ENCODE measurements at places on chromosomes 7 and 10. TPM values are rescaled to one million over a fixed set of nuclear protein-coding genes. Genes with fewer than 3 reads are reported as not detected.

DNA sequence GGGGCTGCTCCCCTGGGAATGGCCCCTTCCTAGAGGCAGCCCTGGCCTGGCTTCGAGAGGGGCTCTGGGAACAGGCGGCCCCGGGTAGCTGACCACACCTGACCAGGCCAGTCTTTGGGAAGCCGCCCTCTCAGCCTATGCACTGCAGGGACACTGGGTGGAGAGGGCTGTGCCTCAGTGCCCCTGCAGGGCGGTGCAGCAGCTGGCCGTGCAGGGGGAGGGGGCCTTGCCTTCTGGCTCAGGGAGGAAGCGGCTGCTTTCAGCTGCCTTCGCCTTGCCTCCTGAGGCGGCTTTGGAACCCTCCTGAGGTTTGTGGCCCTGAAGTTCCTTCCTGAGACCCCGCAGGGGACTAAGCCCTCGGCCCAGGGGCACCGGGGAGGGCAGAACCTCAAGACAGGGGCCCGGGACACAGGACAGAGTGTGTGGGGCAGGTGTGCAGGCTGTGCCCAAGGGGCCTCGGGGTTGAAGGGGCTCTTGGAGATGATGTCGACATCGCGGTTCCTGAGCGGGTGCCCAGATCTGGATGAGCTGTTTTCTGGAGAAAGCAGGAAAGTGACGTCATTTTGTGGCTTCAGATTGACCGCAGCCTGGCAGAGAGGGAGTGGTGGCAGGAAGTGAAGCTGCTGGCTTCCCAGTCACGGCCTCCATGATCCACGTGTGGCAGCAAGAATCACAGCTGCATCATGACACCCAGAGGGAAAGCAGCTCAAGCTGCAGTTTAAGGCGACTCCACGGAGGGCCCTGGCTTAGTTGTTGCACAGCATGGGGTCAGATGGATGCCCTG, 17.7 kb downstream of the ADAM8 start:
- no peak overlapping the region for H3K4me3 ChIP-seq
- H3K4me1 ChIP-seq: peaks cover 14% of the 10 kb centered on the region
- no peaks in the 10 kb centered on the region for H3K36me3 ChIP-seq
- H3K27ac ChIP-seq: peak overlapping the region; percentile 71

DNA sequence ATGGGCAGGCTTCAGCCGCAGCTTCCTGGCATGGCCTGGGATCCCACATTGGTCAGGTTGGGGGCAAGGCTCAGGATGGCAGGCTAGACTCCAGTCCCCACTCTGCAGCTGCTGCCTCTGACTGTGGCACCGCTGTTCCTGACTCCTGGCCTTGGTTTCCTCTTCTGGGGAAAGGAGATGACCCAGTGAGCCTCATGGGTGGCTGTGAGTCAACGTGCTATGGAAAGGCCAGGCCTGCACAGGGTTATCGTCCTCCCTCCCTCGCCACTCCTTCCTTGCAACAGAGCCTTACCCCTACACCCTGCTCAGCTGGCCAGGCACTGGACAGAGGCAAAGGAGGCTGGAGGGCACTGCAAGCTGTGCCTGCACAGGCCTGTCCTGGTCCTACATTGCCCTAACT, 36.1 kb upstream of the CHST15 start:
- H3K36me3 ChIP-seq: no peaks in the 10 kb centered on the region
- no peaks in the 10 kb centered on the region for H3K4me1 ChIP-seq
- H3K4me3 ChIP-seq: no peak overlapping the region
- DNase-seq: no peak
- H3K27me3 ChIP-seq: no peaks in the 10 kb centered on the region
- H3K27ac ChIP-seq: no peak overlapping the region

- H3K36me3 ChIP-seq: no peaks in the 10 kb centered on the region
- H3K27me3 ChIP-seq: no peaks in the 10 kb centered on the region
- no peak for DNase-seq
- no peaks in the 10 kb centered on the region for H3K4me1 ChIP-seq
Observed at GRCh38 chr10:84015877-84016595, 123.3 kb upstream of the GHITM start.

DNA sequence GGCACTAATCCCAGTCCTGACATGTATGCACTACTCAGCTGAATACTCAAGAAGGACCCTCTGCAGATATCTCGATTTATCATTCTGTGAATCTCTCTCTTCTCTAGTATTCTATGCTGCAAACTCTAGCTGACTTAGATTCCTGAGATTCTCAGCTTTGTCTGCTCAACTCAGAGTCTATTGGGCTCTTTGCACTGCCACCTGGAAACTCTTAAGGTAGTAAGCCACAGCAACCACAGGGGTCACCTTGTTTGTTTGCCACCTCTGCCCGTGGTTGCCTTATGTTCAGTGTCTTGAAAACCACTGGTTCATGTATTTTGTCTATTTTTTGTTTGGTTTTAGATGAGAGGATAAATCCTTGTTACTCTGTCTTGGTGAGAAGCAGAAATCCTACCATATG, 72.9 kb downstream of the SP8 start:
- no peaks in the 10 kb centered on the region for H3K36me3 ChIP-seq
- H3K4me1 ChIP-seq: no peaks in the 10 kb centered on the region
- H3K27ac ChIP-seq: no peak overlapping the region
- no peak overlapping the region for H3K4me3 ChIP-seq
- no peaks in the 10 kb centered on the region for H3K27me3 ChIP-seq

- H3K4me1 ChIP-seq: no peaks in the 10 kb centered on the region
- no peaks in the 10 kb centered on the region for H3K36me3 ChIP-seq
- H3K4me3 ChIP-seq: no peak overlapping the region
- H3K27ac ChIP-seq: no peak overlapping the region
- no peak for DNase-seq
Observed at GRCh38 chr7:92737706-92738105, 98.7 kb downstream of the CDK6 start.

Gene OR6B1
- total RNA-seq: not detected
